ENCODE measurements at places on chromosomes 7 and 10.

- DNase-seq, result no peak
Observed at GRCh38 chr7:88259656-88260380, 40.0 kb upstream of the SRI start.

- no peak for DNase-seq
Observed at GRCh38 chr7:155692317-155692716, 47.9 kb downstream of the RBM33 start.

DNA sequence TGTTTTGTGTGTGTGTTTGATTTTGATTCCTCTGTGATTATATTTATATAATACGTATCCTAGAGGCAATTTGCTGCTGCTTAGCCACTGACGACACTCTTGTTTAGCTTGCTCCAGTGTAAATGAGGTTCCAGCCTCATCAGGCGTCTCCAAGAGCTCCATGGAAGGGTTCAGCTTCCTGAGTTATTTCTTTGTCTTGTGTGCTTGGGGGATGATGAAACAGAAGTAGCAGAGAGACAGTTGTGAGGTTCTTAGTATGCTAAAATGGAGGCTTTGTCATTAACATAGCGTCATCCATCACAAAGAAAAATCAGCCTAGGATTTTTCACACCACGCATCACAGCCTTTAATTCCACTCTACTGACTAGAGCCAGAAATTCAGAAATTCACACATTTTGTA is 85.1 kb downstream of the KLF6 start:
- DNase-seq, result no peak

GRCh38 chr7:4159761-4160554 is 522.1 kb upstream of the FOXK1 start:
- no peak for DNase-seq

GRCh38 chr7:108463613-108464012 is 7.4 kb upstream of the NRCAM start:
- no peak for DNase-seq

GRCh38 chr10:69953851-69954250 is 98.8 kb upstream of the MACROH2A2 start:
- DNase-seq, result no peak

DNA sequence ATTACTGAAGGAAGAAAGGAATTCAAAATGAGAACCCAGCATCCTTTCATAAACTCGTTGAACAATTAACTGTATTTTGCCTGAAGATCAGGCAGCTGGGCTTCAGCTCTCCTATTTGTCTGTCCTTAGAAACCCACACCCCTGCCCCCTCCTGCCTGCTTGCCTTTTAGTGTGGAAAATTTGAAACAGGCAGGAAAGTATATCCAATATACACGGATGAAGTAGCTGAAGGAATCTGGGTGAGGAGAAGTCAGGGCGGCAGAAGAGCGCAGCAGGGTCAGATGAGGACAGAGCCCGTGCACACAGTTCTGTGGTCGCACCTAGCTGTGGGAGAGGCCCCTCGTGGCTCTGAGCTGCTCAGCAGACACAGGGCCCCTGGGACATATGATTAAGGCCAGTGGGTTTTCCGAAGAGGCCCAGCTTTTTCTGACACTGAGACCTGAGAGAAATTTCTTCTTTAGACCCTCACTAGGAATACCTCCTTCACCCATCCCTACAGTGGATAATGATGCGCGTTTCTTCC is 87.9 kb downstream of the ACTR3B start:
- DNase-seq, result no peak

GRCh38 chr7:130139193-130139960 is 65.8 kb downstream of the TMEM209 start:
- DNase-seq, result no peak

GRCh38 chr10:131310142-131310541 is 1.4 kb downstream of the TCERG1L start:
- DNase-seq, result no peak

DNA sequence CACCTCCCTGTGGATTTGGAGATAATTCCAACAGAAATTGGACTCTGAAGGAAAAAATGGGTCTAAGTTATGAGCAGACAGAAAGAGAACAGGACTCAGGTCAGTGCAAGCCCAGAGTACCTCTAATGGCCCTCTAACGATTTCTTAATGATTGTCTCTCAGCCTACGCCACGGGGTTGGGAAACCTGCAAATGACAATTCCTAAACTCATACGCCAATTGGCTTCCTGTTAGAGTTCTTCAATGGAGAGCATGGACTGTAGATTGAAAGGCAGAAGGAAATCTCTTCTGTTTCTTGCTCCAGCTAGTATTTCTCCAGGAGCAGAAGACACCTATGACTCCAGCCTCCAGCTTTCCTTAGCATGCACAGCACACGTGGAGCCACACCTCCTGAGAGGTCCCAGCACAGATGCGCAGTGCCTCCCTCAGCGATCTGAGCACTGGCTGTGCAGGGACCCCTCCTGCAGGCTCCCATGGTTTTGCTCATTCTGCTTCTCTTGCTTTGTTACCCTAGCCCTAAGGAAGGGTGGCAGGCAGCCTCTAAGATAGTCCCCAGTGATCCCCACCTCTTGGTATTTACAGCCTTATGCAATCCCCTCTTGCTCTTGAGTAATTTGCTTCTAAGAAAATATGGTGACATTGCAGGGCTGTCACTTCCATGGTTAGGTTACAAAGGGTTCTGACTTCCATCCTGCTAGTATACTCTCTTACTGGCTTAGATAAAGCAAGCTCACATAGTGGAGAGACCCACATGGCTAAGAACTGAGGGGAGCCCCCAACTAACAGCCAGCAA is 30.1 kb downstream of the DENND11 start:
- no peak for DNase-seq

DNA sequence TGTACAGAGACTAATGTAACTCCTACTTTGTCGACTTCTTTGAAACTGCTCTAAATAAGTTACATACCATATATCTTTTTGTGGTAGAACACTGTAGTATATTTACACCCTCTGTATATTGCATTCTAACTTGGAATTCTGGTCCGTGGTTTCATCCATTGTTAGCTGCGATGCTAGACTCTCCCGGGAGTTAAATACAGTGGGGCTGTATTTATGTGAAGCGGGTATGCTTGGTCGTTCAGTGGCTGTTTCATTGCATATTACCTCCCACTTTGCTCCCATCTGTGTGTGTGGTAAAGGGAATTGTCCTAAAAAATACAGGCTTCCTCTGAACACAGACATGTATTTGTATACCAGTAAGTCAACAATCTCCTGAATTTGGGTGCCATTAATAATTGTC is 231.1 kb downstream of the SLC25A13 start:
- DNase-seq, result no peak

DNA sequence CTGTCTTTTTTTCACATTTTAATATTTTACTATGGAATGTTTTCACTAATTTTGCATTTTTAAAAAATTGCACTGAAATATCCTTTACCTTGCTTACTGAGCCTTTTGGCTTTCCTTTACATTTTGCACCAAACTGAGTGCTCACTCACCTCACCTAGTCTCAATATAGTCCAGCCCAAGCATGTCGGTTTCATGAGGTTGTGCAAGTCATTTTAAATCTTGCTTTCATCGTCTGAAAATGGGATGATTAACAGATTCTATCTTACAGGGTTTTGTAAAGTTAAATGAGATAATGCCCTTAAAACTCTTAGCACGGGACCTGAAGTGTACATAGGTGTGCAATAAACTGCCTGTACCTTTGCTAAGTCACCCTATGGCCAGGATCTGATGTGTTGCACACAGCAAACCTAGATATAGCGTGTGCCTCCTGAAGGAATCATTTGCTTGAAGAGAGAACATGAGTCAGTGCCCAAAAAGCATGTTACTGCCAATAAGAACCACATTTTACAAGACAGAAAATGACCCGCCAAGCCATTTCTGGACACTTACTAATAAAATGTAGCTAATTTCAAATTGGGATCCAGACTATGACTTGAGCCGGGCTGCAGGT is 199.8 kb downstream of the JCAD start:
- DNase-seq, result no peak

DNA sequence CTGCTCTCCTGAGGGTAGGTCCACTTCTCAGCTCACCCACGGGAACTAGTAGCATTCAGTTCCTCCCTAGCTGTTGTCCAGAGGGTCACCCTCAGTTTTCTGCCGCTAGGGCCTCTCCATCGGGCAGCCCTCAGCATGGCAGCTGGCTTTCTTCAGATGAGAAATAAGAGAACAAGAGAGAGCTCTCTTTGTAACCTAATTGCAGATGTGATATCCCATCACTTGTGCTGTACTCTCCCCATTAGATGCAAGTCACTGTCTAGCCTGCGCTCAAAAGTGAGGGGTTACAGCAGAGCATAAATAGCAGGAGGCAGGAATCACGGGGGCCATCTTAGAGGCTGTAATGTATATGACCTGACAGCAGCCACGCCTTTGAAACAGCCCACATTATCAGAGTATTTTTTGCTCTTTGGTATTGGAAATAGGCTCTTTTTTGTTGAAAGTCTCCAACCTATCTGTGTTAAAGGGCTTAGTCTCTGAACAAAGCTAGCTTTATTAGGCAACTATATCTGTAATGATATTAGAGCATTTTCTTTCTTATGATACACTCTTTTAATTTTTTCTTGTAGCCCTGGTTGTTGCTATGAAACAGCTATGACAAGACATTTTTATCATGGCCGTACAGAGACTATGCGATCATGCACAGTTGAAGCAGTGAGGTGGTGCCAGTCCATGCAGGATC is 45.7 kb downstream of the CROT start:
- DNase-seq, result no peak

- no peak for DNase-seq
Observed at GRCh38 chr10:34728361-34728760, 86.7 kb downstream of the PARD3 start.

DNA sequence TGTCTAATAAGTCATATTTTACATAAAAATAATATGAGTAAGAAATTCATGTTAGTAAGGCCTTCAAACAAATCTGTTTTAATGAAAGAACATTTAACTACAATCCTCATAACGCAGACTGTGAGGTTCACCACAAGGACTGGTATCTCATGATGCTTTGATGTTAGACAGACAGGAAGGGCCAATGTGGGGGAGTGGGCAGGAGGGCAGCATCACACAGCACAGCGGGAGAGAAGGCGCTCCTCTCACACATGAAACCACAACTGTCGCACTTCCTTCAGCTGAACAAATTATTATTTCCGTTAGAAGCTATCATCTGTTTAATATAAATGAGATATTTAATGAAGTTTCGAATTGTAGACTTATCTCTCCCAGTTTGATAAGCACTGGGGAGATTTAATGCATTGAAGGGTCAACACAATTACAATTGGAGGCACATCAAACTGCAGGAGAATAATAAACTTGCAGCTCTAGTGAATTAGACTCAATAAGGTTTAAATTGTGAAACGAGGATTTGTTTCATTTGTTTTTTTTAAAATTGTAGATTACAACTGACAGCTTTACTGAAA is 466.1 kb downstream of the PARD3 start:
- DNase-seq, result no peak

DNA sequence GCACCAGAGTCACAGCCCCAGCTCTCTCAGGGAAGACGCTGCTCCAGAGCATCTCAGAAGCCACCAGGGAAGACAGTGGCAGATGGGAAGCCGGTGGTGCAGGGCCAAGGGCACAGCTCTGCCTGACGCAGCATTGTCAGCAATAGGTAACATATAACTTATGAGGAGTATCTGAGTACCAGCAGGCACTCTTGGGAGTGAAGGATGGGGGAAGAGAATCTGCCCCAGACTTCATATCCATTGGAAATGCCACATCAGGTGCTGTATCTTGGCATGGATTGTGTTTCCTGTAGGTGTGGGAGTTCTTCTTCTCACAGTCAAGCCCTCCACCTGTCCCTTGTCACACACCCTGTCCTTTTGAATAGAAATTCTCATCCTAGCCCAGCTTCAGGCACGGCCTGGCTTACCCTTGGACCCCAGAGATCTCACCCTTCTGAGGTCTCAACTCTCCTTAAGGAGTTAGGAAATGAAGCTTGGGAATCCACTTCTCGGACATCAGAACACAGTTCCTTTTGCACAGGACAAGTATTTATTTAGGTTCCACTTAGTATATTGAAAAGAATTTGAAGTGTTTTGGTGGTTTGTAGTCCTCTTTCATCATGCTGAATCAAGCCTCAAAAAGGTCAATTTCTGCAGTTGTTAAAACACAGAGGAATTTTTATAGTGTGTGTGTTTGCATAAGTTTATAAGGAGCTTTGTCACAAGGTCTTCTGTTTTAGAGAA is 9.9 kb downstream of the EPDR1 start:
- no peak for DNase-seq

DNA sequence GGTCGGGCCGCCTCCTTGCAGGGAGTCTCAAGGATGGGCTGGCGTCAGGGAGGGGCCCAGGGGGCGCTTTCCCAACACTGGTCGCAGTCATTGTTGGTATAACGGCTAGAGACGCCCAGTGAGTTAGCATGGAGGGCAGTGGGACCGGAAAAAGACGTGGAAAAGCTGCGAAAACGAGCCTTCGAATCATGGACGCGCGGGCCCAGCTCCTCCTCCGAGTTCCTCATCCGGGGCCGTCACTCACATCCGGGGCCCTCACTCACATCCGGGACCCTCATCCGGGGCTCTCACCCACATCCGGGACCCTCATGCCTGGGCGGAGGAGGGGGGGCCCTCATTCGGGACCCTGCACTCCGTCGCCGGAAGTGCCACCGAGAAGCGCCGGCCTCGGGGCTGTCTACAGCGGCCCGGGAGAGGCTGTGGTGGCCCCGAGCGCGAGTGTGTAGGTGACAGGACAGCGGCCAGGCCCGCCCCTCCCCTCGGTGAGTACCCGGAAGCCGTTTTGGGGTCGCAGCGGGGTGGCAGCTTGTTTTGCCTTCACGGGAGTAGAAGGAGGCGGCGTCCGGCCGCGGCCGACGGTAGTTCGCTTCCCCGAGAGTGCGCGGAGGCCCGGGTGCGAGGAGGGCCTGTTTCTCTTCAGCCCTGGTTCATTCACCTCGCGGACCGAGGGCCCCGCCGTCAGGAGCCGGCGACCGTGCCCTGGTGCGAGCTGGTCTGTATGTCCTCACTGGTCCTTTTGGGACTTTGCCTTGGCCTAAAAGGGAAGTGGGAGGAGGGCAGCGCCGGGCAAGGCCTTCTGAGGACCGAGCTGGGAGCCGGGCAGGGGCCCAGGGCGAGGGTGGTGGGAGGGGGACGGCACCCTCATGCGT is at the start of gene ZNF655:
Gene ZNF655 (plus strand): TSS at position 337 of the 869 bp plus-strand sequence. CDS start 1,918 bp downstream, outside the sequence.
- peak; percentile 92 for DNase-seq

DNA sequence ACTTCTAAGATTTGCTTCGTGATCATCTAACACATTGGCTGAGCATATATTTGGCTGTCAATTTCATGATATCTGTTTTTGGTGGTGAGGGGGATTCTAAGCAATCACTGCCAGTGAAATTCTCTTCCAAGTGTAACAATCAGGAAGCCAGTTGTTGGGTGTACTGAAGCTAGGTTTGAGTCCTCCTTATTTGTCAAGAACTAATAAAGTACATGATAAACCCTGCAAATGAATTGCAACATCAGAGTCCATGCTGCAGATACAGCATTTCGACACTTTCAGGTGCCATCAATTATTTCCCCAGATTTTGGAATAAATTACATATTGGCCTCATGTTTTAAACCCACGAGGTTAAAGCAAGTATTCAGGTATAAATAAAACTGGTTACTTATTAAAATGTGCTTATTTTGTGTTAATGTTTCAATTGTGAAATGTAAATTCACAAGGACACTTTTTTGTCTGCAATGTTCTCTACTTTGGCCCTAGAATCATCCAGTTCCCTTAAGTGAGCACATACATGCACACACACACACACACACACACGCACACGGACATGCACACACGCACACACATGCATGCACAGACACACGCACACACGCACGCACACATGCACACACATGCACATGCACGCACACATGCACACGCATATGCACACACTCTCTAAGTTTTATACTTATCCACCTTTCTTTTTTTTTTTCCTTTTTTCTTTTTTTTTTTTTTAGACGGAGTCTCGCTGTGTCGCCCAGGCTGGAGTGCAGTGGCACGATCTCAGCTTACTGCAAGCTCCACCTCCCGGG is 510.2 kb upstream of the KLF6 start:
- DNase-seq, result no peak

Data from NCI-H2171 treated with DMSO at 0.1 percent for 48 hours (cell line).